ENCODE measurements at places on chromosomes 16 and 17. TPM values are rescaled to one million over a fixed set of nuclear protein-coding genes. Genes with fewer than 3 reads are reported as not detected.

Gene HAGH
- polyA plus RNA-seq: 33.9 TPM

Gene CLEC19A
- polyA plus RNA-seq: 0.05 TPM

DNA sequence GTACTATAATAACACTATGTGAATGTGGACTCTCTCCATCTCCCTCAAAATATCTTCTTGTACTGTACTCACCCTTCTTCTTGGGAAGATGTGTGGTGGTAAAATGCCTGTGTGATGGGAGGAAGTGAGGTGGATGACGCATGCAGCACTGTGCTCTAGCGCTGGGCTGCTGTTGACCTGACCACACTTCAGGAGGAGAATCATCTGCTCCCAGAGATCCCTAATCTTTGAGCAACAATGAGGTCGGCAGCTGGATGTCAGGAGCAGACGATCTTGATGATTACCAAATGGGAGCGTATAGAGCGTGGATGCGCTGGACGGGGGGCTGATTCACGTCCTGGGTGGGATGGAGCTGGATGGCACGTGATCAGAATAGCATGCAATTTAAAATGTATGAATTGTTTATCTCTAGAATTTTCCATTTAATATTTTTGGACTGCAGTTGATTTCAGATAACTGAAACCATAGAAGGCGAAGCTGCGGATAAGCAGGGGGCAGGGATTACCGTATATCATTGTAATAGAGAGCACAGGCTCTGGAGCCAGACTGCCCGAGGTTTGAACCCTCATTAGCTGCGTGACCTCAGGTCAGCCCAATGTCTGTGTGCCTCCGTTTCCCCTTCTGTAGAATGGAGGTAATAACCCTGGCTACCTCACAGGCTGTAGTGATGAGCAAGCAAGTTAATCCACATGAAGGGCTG, 23.7 kb upstream of the CYLD start:
- DNase-seq: no peak

DNA sequence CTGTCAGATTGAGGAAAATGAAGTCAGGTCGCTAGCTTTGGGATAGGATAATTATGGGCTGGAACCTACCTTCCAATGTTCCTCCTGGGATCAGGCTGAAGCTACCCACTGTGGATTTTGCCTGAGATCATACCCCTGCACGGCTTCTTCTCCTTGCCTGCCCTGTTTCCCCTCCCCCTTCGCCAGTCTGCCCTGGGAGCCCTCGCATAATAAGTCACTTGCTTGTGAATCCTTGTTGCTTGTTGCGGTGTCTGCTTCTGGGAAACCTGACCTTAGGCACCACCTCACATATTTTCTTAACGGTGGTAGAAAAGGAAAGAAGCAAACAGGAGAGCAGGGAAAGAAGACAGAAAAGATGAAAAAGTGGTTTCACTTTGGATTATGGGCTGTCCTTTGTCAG, 13.3 kb upstream of the PMP22 start:
- DNase-seq: no peak
